Brain (organoid and tissue), 16 donors: ENCODE measurements at places on chromosomes 6 and 20.

- no peak for DNase-seq
Measured at GRCh38 chr6:70685494-70686180, 18.0 kb downstream of the SMAP1 start.

DNA sequence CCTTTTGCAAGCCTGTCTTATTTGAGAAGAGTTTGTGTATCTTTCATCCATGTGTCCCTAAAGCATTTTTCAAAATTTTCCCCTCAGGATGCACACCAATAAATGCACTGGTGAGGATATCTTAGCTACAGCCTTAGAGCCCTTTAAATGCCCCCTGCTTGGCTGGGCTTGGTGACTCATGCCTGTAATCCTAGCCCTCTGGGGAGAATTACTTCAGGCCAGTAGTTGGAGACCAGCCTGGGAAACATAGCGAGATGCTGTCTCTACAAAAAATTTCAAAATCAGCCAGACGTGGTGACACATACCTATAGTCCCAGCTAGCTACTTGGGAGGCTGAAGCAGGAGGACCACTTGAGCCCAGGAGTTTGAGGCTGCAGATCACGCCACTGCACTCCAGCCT lies 33.8 kb upstream of the PLCB4 start:
- no peak for DNase-seq

DNA sequence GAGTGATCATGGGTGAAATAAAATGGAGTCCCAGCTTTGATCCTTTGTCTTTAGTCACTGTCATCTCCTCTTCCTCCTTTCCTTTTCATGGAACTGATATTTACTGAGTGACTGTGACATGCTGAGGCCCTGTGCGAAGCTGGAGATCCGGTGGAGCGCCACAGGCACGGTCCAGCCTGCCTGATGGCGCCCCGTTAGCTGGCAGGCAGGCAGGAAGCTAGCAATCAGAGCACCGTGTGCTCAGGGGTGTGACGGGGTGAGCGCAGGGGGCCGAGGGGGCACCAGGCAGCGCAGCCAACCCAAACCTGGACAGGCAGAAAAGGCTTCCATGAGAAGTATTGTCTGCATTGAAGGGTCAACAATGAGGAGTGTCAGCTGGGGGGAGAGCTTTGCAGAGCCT lies 100.2 kb upstream of the AKAP12 start:
- DNase-seq, result no peak

DNA sequence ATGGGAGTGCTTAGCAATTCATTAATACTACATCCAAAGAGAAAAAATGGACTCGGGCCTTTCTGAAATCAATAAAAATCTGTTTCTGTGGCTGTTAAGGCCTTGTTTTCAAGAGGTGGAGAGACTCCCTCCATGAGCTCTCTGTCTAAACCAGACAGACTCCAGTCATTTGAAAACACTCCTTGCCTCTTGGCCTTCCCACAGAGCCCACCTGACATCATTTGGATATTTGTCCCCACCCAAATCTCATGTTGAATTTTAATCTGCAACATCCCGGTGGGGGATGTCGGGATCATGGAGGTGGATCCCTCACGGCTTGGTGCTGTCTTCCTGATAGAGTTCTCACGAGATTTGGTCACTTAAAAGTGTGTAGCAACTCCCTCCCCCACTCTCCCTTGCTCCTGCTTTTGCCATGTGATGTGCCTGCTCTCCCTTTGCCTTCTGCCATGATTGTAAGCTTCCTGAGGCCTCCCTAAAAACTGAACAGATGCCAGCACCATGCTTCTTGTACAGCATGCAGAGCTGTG lies 226.3 kb downstream of the TBXT start:
- DNase-seq, result no peak
